ENCODE measurements at places on chromosomes 1 and 21.
A peak's percentile ranks its signal among the peaks of the same experiment; 100 is the strongest.

GRCh38 chr1:155981266-155982088 is 3.1 kb upstream of the ARHGEF2 start:
- no peak for DNase-seq

DNA sequence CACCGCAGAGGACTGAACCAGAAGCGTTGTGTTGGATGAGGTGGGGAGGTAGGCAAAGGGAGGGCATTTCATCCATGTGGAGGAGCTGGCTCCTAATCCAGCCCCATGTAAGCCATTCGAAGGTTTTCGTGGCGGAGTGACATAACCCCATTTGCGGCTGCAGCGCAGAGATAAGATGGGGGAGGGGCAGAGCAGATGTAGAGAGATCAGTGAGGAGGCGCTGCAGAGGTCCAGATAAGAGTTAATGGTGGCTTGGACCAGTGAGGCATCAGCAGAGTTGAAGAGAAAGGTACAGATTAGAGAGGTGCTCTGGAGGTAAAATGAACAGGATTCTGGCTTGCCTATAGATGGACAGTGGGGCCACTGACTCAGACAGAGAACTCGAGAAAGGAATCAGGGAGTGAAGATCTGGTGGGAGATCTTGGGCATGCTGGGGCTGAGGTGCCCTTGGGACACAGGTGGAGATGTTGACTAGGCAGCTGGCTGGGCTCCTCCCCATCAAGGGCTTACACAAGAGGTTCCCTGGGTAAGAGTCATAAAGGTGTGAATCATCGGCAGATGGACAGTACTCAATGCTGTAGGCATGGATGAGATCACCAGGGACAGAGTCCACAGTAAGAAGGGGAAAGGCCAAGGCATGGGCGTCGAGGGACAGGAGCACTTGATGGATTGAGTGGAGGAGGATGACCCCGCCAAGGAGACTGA is 7.8 kb upstream of the PTPRF start:
- no peak for DNase-seq

DNA sequence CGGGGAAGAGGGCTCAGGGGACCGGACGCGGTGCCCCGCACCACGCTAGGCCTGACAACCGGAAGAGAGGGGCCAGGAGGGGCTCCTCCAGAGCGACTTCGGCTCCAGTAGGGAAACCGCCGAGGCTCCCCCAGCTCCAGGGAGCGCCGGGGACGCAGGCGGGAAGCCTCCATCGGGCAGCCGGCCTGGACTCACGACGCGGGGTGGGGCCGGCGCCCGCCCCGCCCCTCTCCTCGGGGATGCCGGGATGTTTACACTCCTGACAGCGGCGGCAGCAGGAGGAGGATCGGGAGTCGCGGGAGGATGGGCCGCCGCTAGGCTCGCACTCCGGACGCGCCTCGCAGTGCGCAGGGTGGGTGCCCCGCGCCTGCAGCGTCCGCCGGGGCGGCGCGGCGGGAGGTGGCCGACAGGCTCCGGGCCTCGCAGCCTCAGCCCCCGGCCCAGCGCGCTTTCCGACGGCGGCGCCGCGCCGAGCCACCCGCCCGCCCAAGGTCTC is at the start of gene NEK7:
NEK7 (plus strand) TSS at position 254 of the 496 bp plus-strand sequence. CDS start 75,583 bp downstream, outside the sequence.
- peak; percentile 88 for DNase-seq

- DNase-seq: no peak
Observed at GRCh38 chr21:33198346-33199099, 31.2 kb upstream of the IFNAR2 start.

GRCh38 chr1:86913399-86913895 is 479 bp downstream of the SELENOF start:
- peak; percentile 3 for DNase-seq

DNA sequence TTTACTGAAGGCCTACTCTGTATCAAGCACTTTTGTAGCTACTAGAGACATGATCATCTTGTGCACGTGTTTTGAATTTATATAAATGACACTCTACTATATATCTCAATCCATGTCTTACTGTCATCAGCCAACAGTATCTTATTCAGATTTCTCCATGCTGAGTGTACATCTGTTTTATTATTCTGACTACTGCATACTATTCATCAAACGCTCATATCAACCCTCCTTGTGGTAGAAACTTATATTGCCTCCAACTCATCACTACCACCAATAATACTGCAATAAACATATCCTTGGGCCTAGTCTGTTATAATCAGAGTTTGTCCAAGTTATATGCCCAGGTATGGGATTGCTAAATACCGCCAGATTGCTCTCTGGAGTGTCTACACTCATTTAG is 81.6 kb upstream of the IRF2BP2 start:
- DNase-seq: no peak

DNA sequence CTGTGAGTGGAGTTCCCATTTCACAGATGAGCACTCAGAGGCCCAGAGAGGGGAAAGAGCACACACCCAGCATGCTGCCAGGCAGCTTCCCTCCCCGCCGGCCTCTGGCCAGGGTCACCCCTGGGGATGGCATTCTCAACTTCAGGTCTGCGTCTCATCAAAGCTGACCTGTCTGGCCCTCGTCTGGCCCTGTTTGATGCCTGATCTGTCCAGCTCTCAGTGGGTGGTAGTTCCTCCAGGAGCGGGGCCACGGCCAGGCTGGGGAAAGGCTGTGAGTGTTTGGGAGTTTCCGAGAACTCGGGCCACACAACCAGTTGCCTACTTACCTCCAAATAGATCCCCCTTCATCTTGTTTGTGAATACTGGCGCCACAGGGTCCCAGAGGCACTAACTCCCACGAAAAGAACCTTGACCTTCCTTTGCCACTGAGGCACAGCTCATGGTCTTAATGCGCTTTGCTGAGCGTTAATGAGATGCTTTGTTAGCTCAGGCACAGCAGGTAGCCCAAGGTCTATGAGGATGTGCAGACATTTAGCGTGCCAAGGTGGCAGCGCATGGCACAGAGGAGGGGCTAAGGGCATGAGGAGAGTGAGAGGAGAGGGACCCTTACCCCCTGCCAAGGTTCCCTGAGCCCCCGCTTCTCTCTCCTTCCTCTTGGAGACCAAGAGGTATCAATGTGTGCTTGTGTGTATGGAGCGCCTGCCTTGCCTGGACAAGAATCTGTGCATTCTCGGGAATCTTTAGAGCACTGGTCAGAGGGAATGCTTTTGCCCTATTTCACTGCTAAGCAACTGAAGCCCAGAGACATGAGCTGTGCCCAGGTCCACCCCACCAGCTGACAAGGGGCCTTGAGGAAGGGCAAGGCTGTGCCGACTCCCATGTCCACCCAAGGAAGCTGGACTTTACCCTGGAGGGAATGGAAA is 61.2 kb downstream of the DISP3 start:
- DNase-seq: no peak

DNA sequence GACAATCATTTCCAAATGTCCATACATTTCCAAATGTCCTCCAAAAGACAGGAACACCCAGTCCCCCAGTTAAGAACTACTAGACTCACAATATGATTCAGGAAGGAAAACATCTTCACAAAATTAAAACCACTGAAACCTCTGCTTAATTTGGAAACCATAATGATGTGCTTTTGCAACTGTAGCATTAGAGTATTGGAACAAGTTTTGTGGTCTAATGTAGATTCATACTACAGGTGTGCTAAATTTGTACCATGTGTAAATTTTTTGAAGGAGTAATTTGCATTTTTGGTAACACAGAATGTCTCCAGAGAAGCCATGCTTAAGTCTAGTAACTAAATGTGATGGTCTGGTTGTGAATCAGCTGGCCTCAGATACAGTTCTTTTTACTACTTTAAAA is 129.6 kb downstream of the DPYD start:
- no peak for DNase-seq

GRCh38 chr1:29195881-29196291 is 14.2 kb upstream of the SRSF4 start:
- no peak for DNase-seq

DNA sequence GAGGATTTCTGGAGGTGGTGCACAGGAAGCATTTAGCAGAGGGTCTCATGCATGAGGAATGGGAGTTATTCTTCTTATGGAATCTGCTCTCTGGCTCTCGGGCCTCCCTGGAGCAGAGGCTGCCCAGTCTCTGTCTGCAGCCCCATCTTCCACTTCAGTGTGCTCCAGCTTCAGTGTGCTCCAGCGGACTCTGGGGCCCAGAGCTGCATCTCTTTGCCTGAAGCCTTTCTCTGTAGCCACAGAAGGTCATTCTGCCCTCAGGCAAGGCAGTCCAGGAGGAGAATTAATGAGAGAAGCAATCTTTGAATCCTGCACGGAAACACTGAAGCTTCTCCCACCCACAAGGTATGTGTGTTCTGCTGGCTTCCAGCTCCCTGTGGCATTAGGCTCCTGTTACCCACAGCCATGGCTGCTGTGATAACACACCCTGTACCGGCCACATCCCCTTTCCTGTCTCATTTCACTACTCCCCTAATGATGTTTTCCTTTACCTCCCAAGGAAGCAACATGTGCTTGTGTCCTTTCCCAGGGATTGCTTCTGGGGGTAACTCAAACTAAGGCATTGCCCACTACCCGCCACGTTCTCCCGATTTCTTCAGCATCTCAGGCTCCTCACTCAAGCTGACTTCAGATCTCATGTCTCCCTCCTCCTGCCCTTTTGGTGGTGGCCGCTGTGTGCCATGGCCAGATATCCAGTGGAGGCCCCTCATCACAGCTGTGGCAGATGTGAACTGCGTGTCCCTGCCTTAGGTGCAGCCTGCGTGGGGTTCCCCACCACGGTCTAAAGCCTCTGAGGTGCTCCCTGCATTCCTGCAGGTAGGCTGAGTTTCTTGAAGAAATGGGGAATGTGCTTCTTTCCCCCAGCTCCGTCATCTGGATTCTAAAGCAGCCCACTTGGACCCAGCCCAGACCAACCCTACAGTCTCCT is 181.2 kb upstream of the GALNT2 start:
- no peak for DNase-seq

- DNase-seq: no peak
Observed at GRCh38 chr1:32232558-32233304, 10.5 kb downstream of the EIF3I start.

DNA sequence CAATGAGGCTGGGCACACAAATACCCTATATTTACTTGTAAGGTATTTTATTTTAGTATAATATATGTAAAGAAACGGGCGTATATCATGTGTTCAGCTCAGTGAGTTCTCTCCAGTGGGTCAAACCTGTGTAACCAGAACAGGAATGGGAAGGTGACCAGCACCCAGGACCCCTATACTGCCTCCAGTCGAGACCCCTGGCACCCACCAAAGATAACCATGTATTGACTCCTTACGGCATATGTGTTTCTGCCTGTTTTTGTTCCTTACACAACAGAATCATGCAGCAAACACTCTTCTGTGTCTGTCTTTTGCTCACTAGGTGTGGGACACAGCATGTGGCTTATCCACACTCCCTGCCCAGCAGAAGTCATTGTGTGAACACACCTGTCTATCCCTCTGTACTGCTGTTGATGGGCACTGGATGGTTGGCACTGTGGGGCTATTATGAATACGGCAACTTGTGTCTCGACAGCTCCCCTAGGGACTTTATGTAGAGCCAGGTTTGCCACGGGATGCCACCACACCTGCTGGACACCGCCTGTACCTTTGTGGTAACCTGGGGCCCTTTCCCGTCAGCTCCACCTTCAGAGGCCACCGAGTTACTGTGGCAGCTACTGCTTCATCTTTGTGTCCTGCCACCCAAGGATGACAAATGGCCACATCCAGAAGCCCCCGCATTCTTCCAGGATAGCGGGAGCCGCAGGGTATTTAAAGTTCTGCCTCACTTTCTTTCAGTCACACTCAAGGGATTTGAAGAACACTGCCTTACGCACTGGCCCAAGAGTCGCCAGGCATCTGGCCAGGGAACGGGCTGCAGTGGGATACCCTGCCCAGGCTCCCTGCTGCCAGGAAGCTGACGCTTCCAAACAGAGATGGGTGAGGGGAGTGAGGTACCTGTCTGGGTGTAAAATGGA is 23.5 kb upstream of the C2CD2 start:
- DNase-seq: no peak

DNA sequence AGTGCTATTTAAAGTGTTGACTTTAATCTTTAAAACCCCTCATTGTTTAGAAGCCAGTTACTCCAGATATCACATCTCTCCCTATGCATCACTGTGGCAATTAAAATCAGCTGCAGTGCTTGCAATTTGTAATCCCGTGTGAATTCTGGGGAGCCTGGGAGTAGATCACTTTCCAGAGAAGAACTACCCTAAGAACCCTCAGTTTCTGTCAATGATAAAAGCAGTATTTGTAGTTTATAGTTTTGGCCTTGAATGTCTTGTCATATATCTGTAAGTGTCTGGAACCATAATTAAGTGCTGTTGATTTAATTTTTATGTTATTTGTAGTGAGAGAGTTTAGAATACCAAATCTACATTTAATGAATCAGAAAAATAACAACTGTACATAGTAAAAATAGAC is 5.5 kb upstream of the SPAG17 start:
- no peak for DNase-seq

GRCh38 chr1:63718541-63718970 is 55.3 kb upstream of the ROR1 start:
- no peak for DNase-seq

- DNase-seq: no peak
Observed at GRCh38 chr1:1281533-1282321, 1.5 kb downstream of the SCNN1D start.

DNA sequence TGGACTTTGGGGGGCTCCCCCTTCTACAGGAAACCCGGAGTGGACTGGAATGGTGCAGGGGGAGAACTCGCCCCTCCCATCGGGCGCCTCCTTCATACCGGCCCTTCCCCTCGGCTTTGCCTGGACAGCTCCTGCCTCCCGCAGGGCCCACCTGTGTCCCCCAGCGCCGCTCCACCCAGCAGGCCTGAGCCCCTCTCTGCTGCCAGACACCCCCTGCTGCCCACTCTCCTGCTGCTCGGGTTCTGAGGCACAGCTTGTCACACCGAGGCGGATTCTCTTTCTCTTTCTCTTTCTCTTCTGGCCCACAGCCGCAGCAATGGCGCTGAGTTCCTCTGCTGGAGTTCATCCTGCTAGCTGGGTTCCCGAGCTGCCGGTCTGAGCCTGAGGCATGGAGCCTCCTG is at the start of gene TNFRSF14:
TNFRSF14 (plus strand) TSS at position 95 of the 401 bp plus-strand sequence; CDS start at position 389, 294 bp downstream.
- no peak for DNase-seq

- no peak for DNase-seq
Observed at GRCh38 chr1:20487236-20487590, 1.2 kb upstream of the CAMK2N1 start.

GRCh38 chr21:44686843-44687561 is 5.0 kb upstream of the KRTAP12-1 start:
- DNase-seq: no peak

GRCh38 chr1:234936612-234937389 is 191.8 kb downstream of the TOMM20 start:
- no peak for DNase-seq

DNA sequence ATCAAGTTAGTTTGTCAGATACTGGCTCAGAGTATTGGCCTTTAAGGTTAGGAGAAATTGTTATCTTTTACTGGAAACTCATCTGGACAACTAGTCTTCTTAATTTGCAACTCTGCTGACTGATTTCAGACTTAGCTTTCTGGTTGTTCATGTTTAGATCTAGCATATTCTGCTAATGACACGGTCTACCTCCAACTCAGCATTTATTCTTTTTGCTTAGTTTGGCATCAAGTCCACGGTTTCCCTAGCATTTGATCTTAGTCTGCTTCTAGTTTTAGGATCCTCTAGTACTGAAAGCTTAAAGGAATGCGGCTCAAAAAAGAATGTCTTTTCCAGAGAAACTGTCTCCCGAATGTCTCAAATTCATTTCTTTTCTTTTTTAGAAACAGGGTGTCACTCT is 75.6 kb upstream of the SLFNL1 start:
- DNase-seq: no peak
